ENCODE measurements at places on chromosomes 4 and X. TPM values are rescaled to one million over a fixed set of nuclear protein-coding genes. Genes with fewer than 3 reads are reported as not detected.

DNA sequence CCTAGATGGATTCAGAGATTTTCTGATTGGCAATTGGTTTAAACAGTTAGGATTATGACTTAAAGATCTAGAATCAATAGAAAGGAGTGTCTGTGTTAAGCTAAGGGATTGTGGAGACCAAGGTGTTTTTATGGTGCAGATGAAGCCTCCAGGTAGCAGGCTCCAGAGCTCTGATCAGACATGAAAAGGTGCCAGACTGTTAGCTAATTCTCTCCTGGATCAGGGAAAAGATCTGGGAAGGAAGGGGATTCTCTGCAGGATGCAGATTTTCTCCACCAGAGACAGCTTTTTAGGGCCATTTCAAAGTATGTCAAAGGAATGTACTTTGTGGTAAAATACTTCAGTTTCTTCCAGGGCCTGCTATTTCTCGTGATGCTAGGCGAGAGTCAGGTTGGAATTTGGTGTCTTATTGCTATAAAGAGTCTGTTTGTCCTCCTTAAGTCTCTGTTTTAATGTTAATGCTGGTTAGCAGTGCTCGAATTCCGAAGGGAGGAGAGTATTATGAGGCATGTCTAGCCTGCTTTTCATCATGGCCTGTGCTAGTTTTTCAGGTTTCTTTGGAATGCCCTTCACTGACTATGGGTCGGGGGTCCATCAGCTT is 12.0 kb upstream of the GPR78 start:
- peak; percentile 7 for DNase-seq

DNA sequence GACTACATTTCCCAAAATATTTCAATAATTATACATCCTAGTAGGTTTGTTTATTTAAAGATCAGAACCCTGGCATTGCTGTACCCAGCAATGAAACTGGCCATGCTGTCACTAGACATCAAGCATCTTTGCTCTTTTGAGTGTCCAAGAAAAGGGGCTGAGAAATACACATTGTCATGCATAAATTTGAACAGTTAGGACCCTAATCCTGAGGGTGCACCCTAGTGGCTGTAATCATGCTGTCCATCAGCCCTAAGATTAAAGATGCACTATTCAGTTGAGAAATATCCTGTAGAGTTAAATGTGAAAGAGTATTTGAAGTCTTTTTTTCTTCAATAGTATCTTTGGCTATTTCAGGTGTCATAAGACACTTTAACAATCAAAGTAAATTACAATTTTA is 108.8 kb downstream of the NFKB1 start:
- DNase-seq, result peak; percentile 12

DNA sequence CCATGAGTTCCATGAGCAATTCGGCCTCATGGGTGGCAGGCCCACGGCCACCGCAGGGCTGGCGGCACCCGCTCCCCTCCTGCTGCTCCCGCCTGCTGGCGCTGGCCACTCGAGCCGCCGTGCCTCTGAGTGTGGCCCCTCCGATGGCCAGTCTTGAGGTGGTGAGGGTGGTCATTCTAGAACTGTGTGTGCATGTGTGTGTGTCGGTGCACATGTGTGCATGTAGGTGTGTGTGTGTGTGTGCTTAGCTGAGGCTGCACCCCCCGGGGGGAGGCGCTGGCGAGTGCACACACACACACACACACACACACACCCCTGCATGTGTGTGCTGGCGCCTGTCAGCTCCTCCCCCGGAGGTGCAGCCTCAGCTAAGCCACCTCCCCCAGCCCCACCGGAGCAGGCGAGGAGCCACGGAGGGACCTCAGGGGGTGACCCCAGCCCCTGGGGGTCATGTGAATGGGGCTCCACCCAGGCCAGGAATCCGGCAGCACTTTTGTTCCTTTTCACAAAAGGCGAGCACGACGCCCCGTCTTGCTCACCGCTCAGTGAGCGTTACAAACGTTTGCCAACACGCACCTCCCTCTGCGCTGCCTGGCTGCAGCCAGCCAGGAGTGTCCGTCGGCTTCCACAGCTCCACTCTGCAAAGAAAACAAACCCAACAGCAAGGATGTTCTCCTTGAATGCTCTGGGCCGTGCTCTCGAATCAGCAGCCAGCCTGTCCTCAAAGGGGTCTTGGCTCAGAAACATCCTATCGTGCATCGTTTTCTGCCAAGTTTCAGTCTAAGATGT is 29.9 kb downstream of the FGFRL1 start:
- peak; percentile 34 for DNase-seq

GRCh38 chr4:103032574-103032973 is 13.1 kb upstream of the SLC9B1 start:
- peak; percentile 32 for DNase-seq

DNA sequence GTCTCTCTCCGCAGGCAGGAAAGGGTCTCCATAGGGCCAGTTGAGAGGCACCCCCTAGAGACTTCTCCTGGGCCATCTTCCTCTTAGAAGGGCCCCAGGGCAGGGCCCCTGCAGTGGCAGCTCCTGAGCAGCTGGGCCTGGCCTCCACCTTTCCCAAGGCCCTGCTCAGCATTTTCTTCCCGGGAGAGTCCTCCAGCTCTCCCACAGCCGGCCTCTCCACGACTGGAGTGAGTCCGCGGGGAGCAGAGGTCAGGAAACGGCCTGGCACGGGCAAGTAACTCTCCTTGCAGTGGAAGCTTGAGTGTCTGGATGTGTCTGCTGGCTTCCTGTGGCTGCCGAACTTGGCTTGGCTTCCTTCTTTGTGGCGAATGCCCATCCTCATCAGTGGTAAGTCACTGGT is 1.6 kb upstream of the LOC101059915 start:
- no peak for DNase-seq

The GATA1 gene
- total RNA-seq, result not detected

DNA sequence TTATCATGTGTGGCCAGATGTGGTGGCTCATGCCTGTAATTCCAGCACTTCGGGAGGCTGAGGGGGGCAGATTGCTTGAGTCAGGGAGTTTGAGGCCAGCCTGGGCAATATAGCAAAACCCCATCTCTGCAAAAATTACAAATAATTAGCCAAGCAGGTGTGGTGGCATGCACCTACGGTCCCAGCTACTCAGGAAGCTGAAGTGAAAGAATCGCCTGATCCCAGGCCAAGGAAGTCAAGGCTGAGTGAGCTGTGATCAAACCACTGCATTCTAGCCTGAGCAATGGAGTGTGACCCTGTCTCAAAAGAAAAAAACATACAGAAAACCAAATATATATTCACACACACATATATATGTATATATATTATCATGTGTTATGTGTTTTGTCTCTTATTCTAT is 15.0 kb downstream of the APELA start:
- DNase-seq, result no peak

Measured in IMR-90 (cell line).